ENCODE measurements at places on chromosomes 1 and 21.
A peak's percentile ranks its signal among the peaks of the same experiment; 100 is the strongest.

- no peak for DNase-seq
Measured at GRCh38 chr1:4110888-4111287, 210.8 kb upstream of the C1orf174 start.

- no peak for DNase-seq
Measured at GRCh38 chr1:15094056-15094455, 59.5 kb upstream of the TMEM51 start.

- DNase-seq = no peak
Measured at GRCh38 chr1:243348331-243348730, 92.5 kb downstream of the SDCCAG8 start.

- no peak for DNase-seq
Measured at GRCh38 chr1:219526074-219526473, 86.8 kb downstream of the ZC3H11B start.

GRCh38 chr1:22131875-22132486 is 10.9 kb downstream of the WNT4 start:
- DNase-seq = peak; percentile 81

DNA sequence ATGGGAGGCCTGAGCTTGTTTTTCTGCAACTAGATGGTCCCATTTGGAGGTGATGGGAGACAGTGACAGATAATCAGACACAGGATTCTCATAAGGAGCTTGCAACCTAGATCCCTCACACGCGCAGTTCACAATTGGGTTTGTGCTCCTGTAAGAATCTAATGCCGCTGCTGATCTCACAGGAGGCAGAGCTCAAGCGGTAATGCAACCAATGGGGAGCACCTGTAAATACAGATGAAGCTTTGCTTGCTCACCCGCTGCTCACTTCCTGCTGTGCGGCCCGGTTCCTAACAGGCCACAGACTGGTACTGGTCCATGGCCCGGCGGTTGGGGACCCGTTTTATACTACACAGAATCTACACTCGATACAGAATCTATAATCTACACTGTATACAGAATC is 52.6 kb upstream of the B3GALNT2 start:
- no peak for DNase-seq

DNA sequence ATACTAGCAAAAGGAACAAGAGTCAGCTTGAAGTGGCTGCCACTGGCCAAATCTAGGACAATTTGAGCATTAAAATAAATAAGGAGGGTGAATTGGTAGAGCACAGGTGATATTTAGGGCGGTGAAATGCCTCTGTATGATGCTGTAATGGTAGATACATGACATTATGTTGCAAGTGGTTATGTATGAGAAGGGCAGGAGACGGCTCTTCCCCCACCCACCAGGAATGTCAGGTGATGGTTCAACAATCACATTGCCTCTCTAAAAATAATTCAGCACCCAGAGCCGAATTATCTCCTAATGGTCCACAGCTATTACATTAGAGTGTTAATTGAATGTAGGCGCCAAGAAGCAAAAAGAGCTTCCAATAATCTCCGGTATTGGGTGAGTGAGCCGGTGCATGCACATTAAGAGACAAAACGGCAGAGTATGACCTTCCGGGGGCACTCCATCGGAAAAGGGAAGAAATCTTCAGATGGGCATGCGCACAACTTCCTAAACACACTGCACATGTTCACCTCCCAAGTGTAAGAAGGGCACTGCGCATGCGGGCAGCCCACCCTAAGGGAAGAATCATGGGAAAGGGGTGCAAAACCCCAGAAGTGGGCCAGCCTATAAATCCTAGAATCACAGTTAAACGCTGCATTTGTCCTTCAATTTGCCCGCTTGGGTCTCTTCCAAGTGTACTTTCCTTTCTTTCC is 6.8 kb upstream of the IFNAR1 start:
- no peak for DNase-seq

GRCh38 chr1:159492575-159493323 is 43.1 kb downstream of the OR10J5 start:
- no peak for DNase-seq

- DNase-seq = no peak
Measured at GRCh38 chr1:201176940-201177339, 13.7 kb upstream of the IGFN1 start.

- no peak for DNase-seq
Measured at GRCh38 chr1:4083231-4084047, 183.4 kb upstream of the C1orf174 start.

DNA sequence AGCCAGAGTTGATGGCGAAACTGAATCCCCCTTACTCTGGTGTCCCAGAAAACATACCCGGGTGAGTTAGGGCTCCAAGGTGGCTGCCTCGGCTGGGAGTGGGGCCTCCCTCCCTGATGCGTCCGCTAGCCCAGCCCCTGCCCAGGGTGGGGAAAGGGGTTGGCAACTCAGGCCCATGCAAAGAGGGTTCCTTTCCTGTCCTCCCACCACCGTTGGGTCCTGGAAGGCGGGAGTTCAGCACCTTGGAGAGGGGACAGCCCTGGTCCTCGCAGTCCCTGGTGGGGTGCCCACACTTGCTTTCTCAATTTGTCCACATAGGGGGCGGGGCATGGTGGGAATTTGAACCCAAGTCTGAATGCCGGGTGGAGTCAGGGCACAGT is 6.1 kb downstream of the SRM start:
- DNase-seq = peak; percentile 51

- no peak for DNase-seq
Measured at GRCh38 chr1:94723894-94724293, 96.3 kb upstream of the SLC44A3 start.

GRCh38 chr21:25827513-25827912 is 92.7 kb downstream of the GABPA start:
- DNase-seq = no peak

DNA sequence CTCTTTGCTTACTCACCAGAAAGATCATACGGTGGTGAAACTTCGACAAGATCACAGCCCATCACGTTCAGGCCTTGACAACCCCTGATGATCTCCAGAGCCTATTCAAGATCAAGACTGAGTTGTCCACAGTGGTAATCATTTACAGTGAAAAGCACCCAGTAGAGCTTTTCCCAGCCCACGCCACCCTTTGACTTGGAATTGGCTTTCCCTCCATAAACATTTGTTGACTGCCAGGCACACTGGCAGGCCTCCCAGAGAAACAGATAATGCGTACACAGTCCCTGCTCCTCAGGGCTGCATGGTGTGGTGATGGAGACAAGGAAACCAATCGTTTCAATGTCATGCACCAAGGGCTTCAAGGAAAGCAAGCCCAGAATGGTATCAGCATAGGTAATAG is 10.1 kb downstream of the AGMAT start:
- no peak for DNase-seq

DNA sequence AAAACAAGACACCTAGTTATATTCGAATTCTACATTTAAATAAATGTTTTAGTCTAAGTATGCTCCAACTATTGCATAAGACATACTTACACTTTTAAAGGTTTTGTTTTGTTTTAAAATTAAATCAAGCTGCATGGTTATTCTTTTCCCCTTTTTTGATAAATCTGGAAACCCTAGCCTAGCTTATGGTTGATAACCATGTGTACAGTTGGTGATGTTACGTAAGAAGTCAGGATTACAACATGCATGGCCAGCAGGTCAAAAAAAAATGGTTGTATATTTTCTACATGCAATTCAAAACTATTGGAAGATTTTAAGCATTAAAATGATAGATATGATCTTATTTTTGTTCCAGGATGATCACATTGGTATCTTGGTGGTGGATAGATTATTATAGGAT is 1600.6 kb downstream of the PLA2G4A start:
- DNase-seq = no peak

DNA sequence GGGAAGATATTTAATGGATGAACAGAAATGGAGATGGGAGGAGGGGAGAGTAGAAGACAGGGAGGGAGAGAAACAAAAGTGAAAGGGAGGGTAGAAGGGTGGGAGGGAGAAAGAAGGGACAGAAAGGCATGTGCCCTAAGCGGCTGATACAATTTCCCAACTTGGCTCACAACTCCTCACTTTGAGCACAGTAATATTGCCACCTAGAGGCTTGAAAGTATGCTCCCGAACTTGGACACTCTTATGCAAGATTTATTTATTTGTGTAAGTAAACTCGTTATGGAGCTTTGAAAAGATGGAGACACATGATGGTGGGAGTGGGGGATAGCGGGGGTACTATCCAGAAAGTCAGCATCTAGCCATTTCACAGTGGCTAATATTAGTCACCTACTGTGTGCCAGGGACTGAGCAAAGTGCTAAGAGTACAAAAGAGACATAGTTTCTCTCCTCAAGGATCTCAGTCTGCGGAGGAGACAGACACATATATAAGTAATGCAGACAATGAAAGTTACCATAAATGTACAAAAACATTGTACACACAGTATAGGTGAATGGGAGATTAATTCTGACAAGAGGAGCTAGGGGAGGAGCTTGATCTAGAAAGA is 189.7 kb downstream of the SEC16B start:
- peak; percentile 26 for DNase-seq

DNA sequence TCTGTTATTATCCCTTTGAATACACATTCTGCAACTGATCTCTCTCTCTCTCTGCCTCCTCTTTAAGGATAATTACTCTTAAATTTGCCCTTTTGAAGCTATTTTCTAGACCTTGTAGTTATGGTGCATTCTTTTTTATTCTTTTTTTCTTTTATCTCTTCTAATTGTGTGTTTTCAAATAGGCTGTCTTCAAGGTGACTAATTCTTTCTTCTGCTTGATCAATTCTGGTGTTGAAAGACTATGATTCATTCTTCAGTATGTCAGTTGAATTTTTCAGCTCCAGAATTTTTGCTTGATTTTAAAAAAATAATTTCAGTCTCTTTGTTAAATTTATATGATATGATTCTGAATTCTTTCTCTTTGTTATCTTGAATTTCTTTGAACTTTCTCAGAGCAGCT is 95.6 kb upstream of the GPR52 start:
- DNase-seq = no peak

DNA sequence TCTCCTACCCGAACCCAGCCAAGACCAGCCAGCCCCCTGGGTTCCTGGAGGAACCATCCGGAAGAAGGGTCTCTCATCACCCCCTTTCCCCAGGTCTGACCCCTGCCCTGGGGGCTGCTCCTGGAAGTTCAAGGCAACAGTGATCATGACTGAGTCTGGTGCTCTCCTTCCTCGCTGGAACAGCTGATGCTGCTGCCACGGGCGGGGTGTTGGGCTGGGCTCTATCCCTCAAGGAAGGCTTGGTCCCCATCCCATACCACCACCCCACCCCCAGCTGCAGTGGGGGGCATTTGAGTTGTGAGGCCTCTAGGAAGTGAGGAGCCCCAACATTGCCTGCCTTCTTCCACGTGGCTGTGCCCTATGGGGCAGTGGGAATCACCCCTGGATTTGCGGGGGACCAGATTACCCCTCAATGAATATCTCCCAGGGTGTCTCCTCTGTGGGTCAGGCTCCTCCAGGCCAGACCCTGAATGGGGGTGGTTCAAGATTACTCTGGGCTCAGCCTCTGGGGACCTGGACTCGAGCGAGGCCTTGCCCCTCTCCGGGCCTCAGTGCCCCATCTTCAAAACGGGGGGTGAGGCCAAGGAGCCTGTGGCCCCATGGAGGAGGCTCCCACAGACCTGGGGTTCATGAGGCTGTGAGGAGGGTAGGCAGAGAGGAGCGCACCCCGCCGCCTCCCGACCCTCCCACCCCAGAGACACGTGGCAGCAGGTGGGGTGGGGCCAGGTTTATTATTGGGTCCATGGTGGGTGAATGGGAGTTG is 2.8 kb downstream of the MASP2 start:
- DNase-seq = no peak

DNA sequence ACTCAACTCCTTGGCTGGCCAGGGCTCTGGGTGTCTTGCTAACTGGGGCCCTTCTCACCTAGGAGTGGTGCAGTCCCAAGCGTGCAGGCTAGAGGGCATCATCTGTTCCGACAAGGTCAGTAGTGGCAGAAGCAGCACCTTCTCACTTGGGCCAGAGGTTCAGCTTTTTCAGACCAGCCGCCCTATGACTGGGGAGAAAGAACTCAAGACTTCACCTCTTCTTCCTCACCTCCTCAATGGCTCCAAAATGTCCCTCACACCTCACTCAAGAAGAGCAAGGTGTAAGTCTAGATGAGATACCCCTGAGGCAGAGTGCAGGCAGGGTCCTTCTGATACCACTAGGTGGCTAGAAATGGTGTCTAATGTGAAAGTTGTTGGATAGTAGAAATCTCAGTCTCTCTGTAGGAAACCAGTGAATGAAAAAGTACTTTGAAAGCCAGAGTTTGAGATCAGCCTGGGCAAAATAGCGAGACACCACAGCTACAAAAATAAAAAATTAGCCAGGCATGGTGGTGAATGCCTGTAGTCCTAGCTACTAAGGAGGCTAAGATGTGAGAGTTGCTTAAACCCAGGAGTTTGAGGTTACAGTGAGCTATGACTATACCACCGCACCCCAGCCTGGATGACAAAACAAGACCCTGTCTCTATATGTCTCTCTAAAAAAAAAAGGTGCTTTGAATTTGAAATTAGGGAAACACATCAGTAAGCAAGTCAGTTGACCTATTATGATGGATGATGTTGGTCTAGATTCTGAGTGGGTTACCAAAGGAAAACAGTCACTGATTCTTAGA is 8.6 kb upstream of the IL20 start:
- peak; percentile 14 for DNase-seq

DNA sequence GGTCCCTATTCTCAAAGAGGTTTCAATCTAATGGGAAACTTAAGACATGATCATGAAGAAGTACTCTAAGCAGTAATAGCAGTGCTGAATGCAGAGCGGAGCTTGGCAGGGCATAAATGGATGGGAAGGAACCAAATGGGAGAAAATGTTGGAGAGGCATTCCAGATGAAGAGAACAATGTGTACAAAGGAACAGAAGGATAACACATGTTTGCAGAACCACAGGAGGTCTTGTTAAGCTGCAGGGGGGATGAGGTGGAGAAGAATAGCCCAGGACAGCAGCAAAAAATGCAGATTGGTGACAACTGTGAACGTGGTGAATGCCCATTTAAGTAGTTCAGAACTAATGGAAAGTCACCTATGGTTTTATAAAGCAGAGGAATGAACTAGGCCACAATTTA is 99.1 kb downstream of the ASTN1 start:
- DNase-seq = peak; percentile 30

- no peak for DNase-seq
Measured at GRCh38 chr1:228031276-228031995, 24.6 kb downstream of the WNT3A start.

DNA sequence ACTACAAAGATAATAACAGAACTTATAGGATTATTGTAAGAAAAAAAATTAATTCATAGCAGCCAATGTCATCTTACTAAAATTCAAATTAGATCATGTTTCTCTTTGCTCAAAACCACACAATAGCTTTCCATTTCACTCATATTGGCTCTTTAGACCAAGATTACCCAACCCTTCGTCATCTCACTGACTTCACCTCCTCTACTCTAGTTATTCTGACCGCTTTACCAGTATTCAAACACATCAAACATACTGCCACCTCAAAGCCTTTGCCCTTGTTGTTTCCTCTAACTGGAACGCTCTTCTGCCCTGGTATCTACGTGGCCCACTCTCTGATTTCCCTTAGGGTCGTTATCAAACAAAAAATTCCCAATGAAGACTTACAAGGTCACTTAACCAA is 1.7 kb downstream of the ANGPTL3 start:
- no peak for DNase-seq

DNA sequence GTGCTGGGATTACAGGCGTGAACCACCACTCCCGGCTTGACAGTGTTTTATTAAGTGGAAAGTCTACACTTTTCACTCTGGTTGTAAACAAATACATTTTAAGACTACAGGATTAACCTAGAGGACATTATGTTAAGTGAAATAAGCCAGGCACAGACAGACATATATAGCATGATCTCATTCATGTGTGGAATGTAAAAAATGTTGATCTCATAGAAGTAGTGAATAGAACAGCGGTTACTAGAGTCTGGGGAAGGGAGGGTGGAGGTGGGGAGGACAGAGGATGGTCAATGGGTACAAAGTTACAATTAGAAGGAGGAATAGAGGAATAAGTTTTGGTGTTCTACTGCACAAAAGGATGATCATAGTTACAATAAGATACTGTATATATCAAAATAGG is 16.9 kb downstream of the CTH start:
- no peak for DNase-seq
